ENCODE measurements at places on chromosomes 2 and 18.

DNA sequence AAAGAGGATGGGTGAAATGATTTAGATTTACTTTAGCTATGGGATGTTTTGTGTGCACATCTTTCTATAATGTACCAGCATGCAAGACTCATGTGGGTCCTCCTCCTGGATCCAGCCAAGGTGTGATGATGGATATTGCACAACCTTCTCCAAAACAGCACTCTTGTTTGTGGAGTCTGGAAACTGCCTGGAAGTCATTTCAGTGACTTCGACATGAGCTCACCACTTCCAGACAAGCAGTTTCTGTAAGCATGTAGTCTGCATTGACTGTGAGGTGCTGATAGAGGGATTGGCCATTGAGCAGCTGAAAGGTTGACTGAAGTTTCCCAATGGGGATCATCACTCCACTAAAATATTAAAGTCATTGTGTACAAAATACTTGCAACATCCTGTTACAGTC, 154.0 kb downstream of the TRIB2 start:
- no peak for DNase-seq

DNA sequence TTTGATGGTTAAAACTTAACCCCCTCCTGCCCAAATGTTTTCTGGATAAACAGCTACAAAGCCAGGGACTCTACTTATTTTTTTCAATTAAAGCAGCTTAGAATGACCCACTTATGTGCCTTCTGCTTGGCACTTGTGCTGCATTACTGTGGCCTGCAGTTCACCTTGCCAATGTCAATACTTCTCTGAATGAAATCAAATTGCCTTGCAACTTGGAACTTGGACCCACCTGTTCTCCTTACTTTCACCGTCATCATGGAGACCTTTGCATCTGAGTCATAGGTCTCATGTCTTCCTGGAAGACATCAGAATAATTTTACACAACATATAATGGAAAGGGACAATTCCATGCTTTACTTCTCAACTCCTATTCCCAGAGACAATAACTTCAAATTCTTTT, 92.1 kb upstream of the FHL2 start:
- DNase-seq, result no peak

- DNase-seq, result peak; percentile 61
These were observed 14.3 kb upstream of the STAM2 start for GRCh38 chr2:152189622-152190495.

DNA sequence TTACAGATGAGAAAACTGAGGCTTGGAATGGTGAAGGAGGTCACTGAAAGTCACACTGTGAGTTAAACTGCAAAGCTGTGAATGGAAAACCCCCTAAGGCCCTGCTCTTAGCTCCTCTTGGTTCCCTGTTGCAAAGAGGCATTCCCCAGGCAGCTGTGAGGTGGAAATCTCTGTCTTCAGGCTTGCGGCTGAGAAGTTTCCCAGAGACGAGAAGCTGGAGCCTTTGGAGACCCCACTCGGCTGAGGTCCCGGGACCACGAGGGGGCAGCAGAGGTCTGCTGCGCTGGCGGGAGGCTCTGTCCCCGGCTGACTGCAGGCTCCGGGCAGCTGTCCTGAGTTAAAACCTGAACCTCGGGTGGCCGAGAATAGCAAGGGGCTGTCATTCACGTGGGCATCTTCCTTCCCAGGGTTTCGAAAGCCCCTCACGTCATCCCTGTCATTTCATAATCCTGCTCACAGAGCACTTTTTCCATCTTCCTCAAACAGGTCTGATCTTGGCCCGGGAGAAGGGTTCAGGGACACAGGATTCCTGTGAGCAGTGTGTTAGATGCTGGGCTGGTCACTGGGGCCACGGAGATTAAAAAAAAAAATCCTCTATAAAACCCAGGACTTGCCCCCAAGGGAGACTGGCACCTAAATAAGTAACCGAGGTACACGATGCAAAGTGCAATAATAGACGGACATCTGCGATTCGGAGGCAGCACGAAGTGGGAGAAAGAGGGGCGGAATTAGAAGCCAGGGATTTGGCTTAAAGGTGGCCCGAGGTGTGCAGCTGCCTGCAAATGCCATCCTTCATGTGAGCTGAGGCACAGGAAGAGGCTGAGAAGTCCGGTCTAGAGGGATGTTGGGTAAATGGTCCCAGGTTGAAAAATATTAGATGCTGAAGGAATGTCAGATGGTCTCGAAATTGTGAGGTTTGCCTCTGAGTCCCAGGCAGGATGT, 24.6 kb upstream of the ATOH8 start:
- peak; percentile 55 for DNase-seq
